Stimulated activated CD8-positive, alpha-beta memory T cell treated with anti-CD3 and anti-CD28 coated beads, Interleukin-7, amount 100 ng/mL, for 1 hour (primary cell): ENCODE measurements at places on chromosomes 4 and X.

GRCh38 chrX:102154900-102155805 is 624 bp downstream of the BEX5 start:
- no peak for DNase-seq

GRCh38 chrX:38206542-38206941 is 14.1 kb downstream of the SRPX start:
- DNase-seq = no peak

DNA sequence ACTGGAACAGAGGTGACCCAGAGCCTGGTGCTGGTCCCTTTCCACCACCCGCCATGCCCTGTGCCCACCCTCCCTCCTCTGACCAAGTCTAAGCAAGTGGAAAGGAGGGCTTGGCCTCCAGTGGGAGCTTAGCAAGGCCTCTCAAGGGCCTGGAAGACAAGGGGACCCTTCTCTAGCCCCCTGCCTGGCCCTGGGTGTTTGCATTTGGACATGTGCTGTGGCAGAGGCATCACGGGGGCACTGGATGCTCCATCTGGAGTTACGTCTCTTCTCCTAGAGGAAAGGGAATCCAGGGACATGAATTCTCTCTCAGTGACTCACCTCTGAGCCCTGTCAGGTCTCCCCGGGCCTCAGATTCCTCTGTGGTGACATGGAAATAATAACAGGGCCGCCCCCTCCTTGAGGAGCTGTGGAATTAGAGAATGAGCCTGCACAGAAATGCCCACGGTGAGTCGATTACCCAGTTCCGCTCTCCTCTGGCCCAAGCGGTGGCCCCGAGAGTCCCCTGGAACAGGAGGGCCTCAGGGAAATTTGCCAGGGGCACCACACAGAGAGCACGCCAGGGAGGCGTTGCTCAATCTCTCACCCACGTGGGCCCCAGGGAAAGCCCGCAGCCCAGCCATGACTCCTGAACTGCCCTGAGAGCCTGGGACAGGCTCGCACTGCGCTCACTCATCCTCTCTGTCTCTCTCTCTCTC is 189.6 kb downstream of the BCOR start:
- DNase-seq = no peak

GRCh38 chr4:110793890-110794554 is 171.1 kb upstream of the PITX2 start:
- DNase-seq = no peak

DNA sequence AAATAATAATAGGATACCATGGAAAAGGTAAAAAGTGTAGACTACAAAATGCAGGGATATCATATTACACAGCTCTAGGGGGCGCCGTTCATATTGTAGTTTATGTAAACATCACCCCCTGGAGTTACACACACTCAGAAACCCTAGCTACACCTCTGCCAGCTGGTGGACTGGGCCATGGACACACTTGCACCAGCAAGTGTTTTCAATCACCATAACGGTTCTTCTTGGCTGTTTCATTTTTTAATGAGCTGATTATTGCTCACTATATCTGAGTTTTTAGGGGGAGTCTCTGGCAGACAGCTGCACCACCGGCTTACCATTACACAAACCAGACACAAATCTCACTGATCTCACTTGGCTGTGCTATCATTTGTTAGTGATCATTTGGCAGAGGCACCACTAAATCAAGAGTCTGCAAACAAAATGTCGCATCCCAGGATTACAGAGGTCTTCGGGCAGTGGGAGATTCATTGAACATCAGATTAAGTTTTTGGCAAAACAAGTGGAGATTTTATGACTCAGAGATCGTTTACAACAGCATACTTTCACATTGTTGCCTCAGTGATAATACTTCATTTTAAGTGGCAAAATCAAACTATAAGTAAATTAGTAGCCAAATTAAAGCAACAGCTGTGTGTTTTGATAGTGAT is 185.7 kb downstream of the UNC5C start:
- DNase-seq = no peak

GRCh38 chrX:87045352-87045751 is 472.2 kb upstream of the KLHL4 start:
- no peak for DNase-seq

- no peak for DNase-seq
These were observed 220.4 kb upstream of the FAM47C start for GRCh38 chrX:36787752-36788151.

- DNase-seq = no peak
These were observed 204.1 kb upstream of the NEIL3 start for GRCh38 chr4:177105536-177105935.

DNA sequence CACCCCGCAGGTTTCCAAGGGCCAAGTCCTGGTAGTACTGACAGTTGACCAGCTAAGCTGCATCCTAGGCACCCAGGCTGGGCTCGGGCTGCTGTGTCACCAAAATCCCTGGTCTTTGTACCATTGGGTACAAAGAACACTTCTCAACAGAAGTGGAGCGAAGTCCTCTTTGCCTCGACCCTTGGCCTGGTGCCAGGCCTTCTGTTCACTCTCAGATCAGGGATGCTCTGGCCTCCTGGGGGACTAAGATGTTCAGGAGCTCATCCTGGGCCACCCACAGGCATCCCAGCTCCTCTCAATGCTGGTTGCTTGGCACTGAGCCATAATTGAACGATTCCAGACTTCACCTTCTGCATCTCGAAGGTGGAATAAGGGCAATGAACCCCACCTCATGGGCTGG is 13.8 kb upstream of the SLC2A9 start:
- no peak for DNase-seq

- DNase-seq = no peak
These were observed 6.4 kb upstream of the ZNF674 start for GRCh38 chrX:46551494-46552128.

DNA sequence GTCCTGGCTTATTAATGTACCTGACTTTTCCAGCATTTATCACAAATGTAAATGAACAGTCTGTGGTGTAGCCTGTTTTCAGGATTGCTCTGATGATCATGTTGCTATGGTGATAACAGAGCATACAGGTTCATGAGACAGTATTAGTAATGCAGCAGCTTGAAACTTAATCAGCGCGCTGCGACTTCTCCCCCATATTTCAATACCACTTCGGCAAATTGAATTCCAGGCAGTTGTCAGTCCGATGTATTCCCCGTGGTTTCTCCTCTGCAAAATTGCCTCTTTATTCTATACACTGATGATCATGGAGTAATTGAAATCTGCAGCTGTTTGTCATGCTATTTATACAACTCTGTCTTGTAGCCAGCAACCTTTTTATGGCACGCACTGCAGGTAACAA is 239.3 kb downstream of the C4orf33 start:
- DNase-seq = no peak

GRCh38 chr4:135672202-135672601 is 1470.6 kb upstream of the PABPC4L start:
- no peak for DNase-seq
